ENCODE measurements at places on chromosomes 5 and 9.

GRCh38 chr5:179697993-179698934 is 503 bp upstream of the CANX start:
- H3K27me3 ChIP-seq = no peaks in the 10 kb centered on the region
- peak overlapping the region; percentile 59 for H3K27ac ChIP-seq
- no peaks in the 10 kb centered on the region for H3K4me1 ChIP-seq
- DNase-seq = peak; percentile 99

- no peak overlapping the region for H3K27ac ChIP-seq
- no peaks in the 10 kb centered on the region for H3K36me3 ChIP-seq
These were observed 2.8 kb downstream of the DCANP1 start for GRCh38 chr5:135444360-135444759.

GRCh38 chr5:172493461-172493860 is 39.1 kb upstream of the SH3PXD2B start:
- no peak overlapping the region for H3K4me3 ChIP-seq
- no peaks in the 10 kb centered on the region for H3K4me1 ChIP-seq
- H3K36me3 ChIP-seq = no peaks in the 10 kb centered on the region
- DNase-seq = no peak
- no peaks in the 10 kb centered on the region for H3K27me3 ChIP-seq

- peaks cover 10% of the 10 kb centered on the region for H3K36me3 ChIP-seq
- no peak for DNase-seq
- H3K27ac ChIP-seq = no peak overlapping the region
- H3K27me3 ChIP-seq = no peaks in the 10 kb centered on the region
- no peaks in the 10 kb centered on the region for H3K4me1 ChIP-seq
- H3K4me3 ChIP-seq = no peak overlapping the region
These were observed 73.5 kb downstream of the PTPN3 start for GRCh38 chr9:109424618-109425017.

- no peak overlapping the region for H3K4me3 ChIP-seq
- H3K27me3 ChIP-seq = peaks cover 1% of the 10 kb centered on the region
- no peak overlapping the region for H3K27ac ChIP-seq
- no peaks in the 10 kb centered on the region for H3K36me3 ChIP-seq
These were observed 161.7 kb upstream of the STK32A start for GRCh38 chr5:147073098-147073497.

DNA sequence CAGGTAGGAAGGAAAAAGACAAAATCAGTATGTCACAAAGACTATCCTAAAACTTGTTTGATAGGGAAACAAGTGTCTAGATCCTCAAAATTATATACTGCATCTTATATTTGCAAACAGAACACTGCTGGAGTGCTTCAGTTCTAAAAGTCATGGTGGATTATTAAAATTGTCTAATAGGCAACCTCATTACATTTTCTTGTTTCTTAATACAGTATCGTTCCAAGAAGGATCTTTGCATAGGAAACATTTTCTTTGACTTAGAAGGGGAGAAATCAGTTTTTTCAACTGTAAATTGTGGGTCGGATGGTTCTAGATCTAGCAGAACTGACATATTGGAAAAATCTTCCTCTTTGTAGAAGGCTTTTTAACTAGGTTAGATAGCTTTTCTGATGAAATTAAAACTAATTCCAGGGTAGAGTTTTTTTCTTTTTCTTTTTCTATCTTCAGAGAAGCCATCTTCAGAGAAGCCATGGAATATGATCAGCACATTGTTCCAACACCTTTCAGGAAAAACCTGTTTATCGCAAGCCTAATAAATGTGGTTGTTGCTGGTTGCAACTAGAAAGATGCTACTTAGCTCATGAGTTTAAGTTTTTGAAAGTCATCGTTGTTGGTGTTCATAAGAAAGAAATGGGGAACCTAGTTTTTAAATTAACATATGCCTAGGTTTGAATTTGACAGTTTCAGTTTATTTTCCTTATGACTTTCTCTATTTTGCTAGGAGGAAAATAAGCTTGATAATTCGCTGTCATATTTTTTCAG is 7.4 kb downstream of the CPEB4 start:
- H3K27ac ChIP-seq = no peak overlapping the region
- DNase-seq = no peak
- H3K4me3 ChIP-seq = no peak overlapping the region
- no peaks in the 10 kb centered on the region for H3K36me3 ChIP-seq
- H3K4me1 ChIP-seq = peaks cover 1% of the 10 kb centered on the region
- H3K27me3 ChIP-seq = no peaks in the 10 kb centered on the region

GRCh38 chr5:43485406-43485805 is 1.7 kb upstream of the TMEM267 start:
- peak overlapping the region; percentile 10 for H3K27ac ChIP-seq
- no peaks in the 10 kb centered on the region for H3K27me3 ChIP-seq
- H3K4me1 ChIP-seq = no peaks in the 10 kb centered on the region
- H3K4me3 ChIP-seq = no peak overlapping the region

GRCh38 chr5:25851301-25851700 is 1187.1 kb downstream of the CDH9 start:
- no peak overlapping the region for H3K4me3 ChIP-seq
- H3K36me3 ChIP-seq = no peaks in the 10 kb centered on the region
- H3K27me3 ChIP-seq = no peaks in the 10 kb centered on the region
- no peak for DNase-seq
- no peaks in the 10 kb centered on the region for H3K4me1 ChIP-seq

DNA sequence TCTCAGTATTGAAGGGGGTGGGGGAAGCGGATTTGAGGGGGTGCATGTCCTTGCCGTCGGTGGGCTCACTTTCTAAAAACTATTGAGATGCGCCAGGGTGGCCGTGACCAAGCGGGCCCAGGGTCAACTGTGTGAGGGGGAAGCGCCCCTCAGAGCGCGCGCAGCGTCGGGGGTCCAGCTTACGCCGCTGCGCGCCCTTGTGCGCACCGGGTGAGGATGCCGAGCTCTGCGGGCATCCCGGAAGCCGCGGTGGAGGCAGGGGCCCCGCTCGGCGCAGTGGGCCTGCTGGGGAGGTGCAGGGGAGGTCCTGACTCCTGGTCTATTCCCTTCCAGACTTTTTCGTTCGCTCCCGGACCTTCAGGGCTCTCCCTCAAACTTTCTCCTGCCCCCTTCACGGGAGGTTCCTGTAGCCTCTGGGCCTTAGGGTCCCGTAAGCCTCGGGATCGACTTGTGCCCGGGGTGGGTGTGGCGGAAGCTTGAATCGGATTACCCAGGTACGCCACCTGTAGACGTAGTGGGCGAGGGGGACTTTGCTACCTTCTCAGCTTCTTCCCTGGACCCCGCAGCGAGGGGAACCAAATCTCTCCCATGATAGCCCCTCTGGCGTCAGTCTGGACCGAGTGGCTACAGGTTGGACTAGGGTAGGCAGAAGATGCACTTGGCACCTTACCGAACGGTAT is 2.5 kb upstream of the PRDM6 start:
- no peak for DNase-seq
- H3K4me1 ChIP-seq = peaks cover 4% of the 10 kb centered on the region
- no peak overlapping the region for H3K27ac ChIP-seq
- H3K27me3 ChIP-seq = no peaks in the 10 kb centered on the region

GRCh38 chr5:43604699-43605098 is 1.7 kb downstream of the NNT start:
- H3K36me3 ChIP-seq = no peaks in the 10 kb centered on the region
- H3K27ac ChIP-seq = no peak overlapping the region
- H3K4me3 ChIP-seq = no peak overlapping the region

- H3K4me3 ChIP-seq = no peak overlapping the region
- no peak for DNase-seq
- H3K27me3 ChIP-seq = no peaks in the 10 kb centered on the region
- no peak overlapping the region for H3K27ac ChIP-seq
These were observed 101.3 kb downstream of the AGTPBP1 start for GRCh38 chr9:85640425-85640824.

- H3K27ac ChIP-seq = no peak overlapping the region
- no peak for DNase-seq
- no peaks in the 10 kb centered on the region for H3K27me3 ChIP-seq
These were observed 27.1 kb downstream of the ASPN start for GRCh38 chr9:92455217-92455616.

- no peaks in the 10 kb centered on the region for H3K4me1 ChIP-seq
- H3K4me3 ChIP-seq = no peak overlapping the region
- no peaks in the 10 kb centered on the region for H3K27me3 ChIP-seq
These were observed 126.7 kb downstream of the MVB12B start for GRCh38 chr9:126453156-126453963.

- H3K27me3 ChIP-seq = no peaks in the 10 kb centered on the region
- no peak overlapping the region for H3K4me3 ChIP-seq
- H3K36me3 ChIP-seq = no peaks in the 10 kb centered on the region
- H3K4me1 ChIP-seq = no peaks in the 10 kb centered on the region
- H3K27ac ChIP-seq = no peak overlapping the region
- no peak for DNase-seq
These were observed 65.4 kb upstream of the SPOCK1 start for GRCh38 chr5:137564398-137564961.

GRCh38 chr5:120817044-120817985 is 353.2 kb downstream of the PRR16 start:
- H3K4me1 ChIP-seq = no peaks in the 10 kb centered on the region
- no peaks in the 10 kb centered on the region for H3K27me3 ChIP-seq
- H3K27ac ChIP-seq = no peak overlapping the region
- no peaks in the 10 kb centered on the region for H3K36me3 ChIP-seq
- no peak overlapping the region for H3K4me3 ChIP-seq

GRCh38 chr9:134983074-134983473 is 65.4 kb upstream of the FCN1 start:
- no peaks in the 10 kb centered on the region for H3K27me3 ChIP-seq
- no peak overlapping the region for H3K4me3 ChIP-seq
- no peak overlapping the region for H3K27ac ChIP-seq
- H3K4me1 ChIP-seq = no peaks in the 10 kb centered on the region
- no peaks in the 10 kb centered on the region for H3K36me3 ChIP-seq

DNA sequence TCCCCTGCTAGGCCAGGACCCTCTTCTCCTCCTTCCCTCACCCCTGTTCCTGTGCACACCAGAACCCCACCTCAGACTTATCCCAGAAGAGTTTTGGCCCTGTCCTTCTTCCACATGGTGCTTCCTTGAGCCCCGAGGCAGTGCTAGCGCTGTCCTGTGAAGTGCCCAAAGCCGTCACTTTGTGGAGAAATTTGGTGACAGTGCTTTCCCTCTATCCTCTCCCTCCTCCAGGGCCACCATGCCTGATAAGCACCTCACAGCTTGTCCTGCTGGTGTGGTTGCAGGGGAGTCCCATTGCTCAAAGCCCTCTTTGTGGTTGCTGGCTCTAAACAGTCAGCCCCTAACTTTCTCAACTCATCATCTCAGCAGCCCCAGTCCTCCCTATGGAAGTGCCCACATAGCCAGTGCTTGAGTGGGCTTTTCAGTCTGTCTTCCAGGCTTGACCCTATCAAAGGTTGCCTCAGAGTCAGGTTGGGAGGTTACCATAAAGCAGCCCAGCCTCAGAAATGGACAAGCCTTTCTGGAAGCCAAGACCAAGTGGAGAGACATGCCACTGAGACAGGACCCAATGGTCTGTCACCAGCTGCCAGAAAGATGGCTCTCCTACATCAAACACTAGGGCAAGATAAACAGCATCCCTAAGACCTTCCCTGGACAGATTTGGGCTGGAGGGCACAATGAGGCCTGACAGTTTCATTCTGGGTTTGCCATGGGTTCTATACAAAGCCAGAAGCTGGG is 18.0 kb downstream of the IGIP start:
- H3K4me1 ChIP-seq = peaks cover 2% of the 10 kb centered on the region
- DNase-seq = no peak
- no peak overlapping the region for H3K27ac ChIP-seq
- no peaks in the 10 kb centered on the region for H3K27me3 ChIP-seq
- no peaks in the 10 kb centered on the region for H3K36me3 ChIP-seq

Data from aorta (tissue), 5 donors.